ENCODE measurements at places on chromosomes 1 and 21. TPM values are rescaled to one million over a fixed set of nuclear protein-coding genes. Genes with fewer than 3 reads are reported as not detected.

DNA sequence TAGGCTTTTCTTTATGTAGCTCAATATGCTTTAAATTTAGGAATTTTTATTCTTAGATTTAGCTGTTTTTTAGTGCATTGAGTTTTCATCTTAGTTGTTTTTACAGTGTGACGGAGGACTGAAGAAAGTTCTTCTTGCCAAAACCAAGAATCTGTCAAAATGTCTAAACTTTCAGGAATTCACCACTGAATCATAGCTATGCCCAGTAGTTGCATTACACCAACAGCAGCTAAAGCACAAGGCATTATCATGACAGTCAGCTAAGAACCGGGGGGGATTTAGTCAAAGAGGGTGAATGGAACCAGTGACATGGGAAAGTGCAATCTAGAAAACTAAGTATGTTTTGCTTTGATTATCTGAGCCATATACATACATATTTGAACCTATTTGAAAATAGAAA lies 6.5 kb upstream of the C1orf146 start:
- no peak for DNase-seq

- DNase-seq = no peak
Observed at GRCh38 chr1:164746632-164747031, 187.6 kb downstream of the PBX1 start.

Gene CASZ1
- total RNA-seq = 6.2 TPM

GRCh38 chr1:50123071-50123470 lies 14.4 kb downstream of the ELAVL4 start:
- no peak for DNase-seq

- no peak for DNase-seq
Observed at GRCh38 chr1:39322431-39322830, 117.9 kb downstream of the MACF1 start.

Gene OBSCN
- total RNA-seq = 85.9 TPM

Gene CCDC30
- 1.3 TPM for total RNA-seq

DNA sequence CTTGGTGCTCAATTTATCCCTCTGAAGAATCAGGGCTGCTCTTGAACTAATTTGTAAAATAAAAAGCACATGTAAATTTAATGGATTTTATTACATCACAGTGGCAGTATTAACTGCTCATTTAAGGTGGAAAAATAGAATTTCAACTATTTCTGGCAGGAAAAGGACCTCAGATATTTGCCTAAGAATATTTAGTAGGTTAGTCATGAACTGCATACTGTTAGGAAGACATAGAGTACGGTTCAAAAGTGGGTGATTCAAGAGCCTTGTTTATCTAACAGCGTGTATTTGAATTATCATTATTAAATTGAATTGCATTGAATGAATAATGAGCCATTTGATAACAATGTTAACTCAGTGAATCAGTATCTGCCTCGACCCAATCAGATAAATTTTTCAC lies 248.8 kb upstream of the PBX1 start:
- DNase-seq = no peak

GRCh38 chr1:12436345-12436658 lies 181.7 kb downstream of the DHRS3 start:
- no peak for DNase-seq

Gene ST6GALNAC5
- 0.27 TPM for total RNA-seq

Gene LRRC7
- total RNA-seq = under 0.01 TPM

DNA sequence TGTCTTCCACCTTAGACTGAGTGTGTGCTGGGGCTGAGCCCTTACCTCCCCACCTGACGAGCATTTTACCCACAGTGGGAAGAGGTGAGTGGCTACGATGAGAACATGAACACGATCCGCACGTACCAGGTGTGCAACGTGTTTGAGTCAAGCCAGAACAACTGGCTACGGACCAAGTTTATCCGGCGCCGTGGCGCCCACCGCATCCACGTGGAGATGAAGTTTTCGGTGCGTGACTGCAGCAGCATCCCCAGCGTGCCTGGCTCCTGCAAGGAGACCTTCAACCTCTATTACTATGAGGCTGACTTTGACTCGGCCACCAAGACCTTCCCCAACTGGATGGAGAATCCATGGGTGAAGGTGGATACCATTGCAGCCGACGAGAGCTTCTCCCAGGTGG lies 73.7 kb downstream of the EPHB2 start:
- no peak for DNase-seq
